HS-5 (cell line): ENCODE measurements at places on chromosomes 11 and 22.
A peak's percentile ranks its signal among the peaks of the same experiment; 100 is the strongest.

GRCh38 chr11:101129203-101129943 is at the start of gene PGR:
Gene PGR (minus strand): TSS chr11:101129813. CDS start chr11:101129070, 743 bp downstream.
- no peak for DNase-seq

DNA sequence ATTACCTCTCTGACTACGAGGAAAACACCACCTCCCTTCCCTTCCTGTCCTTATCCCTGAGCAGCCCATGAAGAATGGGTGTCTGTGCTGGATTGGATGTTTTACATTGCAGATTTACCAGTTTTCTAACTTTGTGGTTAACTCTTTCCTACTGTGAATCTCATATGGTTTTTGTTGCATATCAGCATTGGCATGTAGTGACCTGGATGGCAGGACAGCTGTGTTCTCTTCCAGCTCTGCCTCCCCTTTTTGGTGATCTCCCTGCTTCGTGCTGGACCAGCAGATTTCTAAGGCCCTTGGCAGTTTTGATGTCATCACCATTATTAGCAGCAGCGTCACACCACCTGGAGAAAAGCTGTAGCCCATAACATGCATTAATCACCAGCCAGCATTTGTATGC is 26.7 kb downstream of the OR6Q1 start:
- no peak for DNase-seq

DNA sequence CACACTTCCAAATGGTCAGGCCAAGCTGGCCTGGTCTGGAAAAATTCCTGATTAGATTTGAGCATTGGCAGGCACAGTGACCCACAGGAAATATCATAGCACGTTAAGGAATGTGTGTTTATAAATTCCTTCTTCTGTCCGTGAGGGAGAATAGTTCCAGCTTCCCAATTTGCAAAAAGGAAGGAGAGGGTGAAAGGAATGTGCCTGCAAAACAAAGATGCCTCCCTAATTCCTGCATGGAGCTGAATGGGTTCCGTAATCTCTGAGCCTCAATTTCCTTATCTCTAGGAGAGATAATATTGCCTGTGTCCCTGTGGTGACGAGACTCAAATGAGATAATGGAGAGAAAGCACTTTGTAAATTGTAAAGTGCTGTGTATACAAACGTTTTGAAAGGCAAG is 105.1 kb downstream of the FEZ1 start:
- DNase-seq, result peak; percentile 47

DNA sequence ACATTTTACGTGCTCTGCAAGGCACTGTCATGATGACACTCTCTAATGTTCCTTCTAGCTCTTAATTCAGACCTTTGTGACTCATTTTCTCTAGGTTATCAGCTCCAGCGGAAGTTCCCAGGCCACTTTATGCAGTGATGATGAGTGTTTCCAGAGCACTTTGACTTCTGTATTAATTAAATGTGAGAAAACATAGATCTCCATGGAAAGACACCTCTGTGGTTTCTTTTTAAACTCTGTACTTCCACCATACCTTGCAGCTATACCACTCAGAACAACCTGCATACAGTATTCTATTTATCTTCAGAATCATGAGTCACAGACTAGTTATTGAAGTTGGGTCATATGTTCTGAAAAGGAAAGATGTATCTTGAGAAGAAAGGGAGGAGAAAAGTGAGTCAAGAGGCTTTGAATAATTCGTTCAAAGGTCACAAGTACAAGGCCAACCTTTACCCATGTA is 175.6 kb upstream of the TENM4 start:
- no peak for DNase-seq
